HFFc6 (cell line): ENCODE measurements at places on chromosomes 16 and 17.
A peak's percentile ranks its signal among the peaks of the same experiment; 100 is the strongest.

DNA sequence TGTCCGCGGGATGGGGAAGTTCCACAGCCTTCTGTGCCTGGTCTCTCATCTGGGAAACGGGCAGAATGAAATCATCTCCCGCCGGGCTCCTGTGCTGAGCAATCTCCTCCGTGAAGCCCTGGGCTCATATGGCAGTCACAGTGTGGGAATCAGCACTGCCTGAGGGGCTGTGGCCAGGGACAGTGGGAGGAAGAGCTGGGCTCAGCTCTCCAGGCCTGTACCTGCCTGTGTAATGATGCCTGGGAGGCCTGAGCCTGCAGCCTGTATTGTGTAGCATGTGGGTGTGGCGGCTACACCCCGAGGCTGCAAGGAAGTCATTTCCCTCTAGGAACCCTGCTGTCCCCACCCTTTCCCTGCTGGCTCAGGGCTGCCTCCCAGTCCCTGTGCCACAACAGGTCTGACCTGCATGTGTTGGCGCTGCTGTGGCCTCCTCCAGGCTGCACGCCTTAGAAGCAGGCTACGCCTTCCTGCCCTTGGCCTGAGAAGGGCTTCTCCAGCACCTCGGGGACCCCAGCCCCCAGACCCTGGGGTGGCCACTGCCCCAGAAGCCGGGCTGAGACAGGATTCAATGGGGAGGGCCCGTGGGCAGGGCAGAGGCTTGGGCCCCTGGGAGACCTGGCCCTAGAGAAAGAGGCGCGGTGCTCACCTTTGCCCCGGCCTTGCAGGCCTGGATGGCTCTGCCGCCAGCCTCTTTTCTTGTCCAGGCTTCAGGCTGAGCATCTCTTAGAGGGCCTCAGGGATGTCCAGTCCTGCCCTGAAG is 2.1 kb downstream of the ITGB4 start:
- no peak for DNase-seq
- H3K4me1 ChIP-seq = no peaks in the 10 kb centered on the region
- H3K4me3 ChIP-seq = no peak overlapping the region

GRCh38 chr17:62937606-62938005 is 28.4 kb upstream of the TANC2 start:
- H3K36me3 ChIP-seq = peaks cover 12% of the 10 kb centered on the region; the same call in 1 of the 2 replicates
- no peaks in the 10 kb centered on the region for H3K4me1 ChIP-seq
- no peak overlapping the region for H3K4me3 ChIP-seq
- H3K27ac ChIP-seq = no peak overlapping the region
- no peak for DNase-seq

GRCh38 chr16:59369523-59369922 is 635.4 kb upstream of the GOT2 start:
- H3K27ac ChIP-seq = no peak overlapping the region
- no peaks in the 10 kb centered on the region; the same call in 1 of the 2 replicates for H3K27me3 ChIP-seq
- no peak overlapping the region for H3K4me3 ChIP-seq
- H3K36me3 ChIP-seq = no peaks in the 10 kb centered on the region

DNA sequence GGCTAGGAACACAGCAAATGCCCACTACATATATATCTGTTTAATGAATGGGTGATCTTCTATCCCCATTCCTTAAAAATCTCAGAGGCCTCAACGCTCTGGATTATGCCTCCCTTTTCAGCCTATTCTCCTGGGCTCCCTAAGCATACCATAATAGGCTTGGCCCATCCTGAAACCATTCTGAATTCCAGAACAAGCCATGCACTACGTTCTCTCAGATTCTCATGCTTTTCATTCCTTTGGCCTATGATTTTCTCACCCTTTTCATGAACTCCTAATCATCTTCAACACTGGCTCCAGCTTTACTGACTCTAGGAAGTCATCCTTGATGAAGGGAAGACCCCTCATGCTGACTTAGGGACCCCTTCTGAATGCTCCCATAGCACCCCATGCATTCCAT is 71.1 kb downstream of the RPGRIP1L start:
- H3K27ac ChIP-seq = no peak overlapping the region
- 0 out of 2 replicates have a peak, but pooled peaks cover 11% of the 10 kb centered on the region for H3K36me3 ChIP-seq
- no peaks in the 10 kb centered on the region; the same call in 1 of the 2 replicates for H3K27me3 ChIP-seq
- H3K4me1 ChIP-seq = no peaks in the 10 kb centered on the region
- no peak for DNase-seq

- DNase-seq = no peak
- peaks cover 2% of the 10 kb centered on the region; the same call in 1 of the 2 replicates for H3K27me3 ChIP-seq
- H3K27ac ChIP-seq = no peak overlapping the region
- no peak overlapping the region for H3K4me3 ChIP-seq
- H3K4me1 ChIP-seq = no peaks in the 10 kb centered on the region
- peaks cover 3% of the 10 kb centered on the region; the same call in 1 of the 2 replicates for H3K36me3 ChIP-seq
These were observed 140.2 kb downstream of the AATF start for GRCh38 chr17:37088913-37089312.

DNA sequence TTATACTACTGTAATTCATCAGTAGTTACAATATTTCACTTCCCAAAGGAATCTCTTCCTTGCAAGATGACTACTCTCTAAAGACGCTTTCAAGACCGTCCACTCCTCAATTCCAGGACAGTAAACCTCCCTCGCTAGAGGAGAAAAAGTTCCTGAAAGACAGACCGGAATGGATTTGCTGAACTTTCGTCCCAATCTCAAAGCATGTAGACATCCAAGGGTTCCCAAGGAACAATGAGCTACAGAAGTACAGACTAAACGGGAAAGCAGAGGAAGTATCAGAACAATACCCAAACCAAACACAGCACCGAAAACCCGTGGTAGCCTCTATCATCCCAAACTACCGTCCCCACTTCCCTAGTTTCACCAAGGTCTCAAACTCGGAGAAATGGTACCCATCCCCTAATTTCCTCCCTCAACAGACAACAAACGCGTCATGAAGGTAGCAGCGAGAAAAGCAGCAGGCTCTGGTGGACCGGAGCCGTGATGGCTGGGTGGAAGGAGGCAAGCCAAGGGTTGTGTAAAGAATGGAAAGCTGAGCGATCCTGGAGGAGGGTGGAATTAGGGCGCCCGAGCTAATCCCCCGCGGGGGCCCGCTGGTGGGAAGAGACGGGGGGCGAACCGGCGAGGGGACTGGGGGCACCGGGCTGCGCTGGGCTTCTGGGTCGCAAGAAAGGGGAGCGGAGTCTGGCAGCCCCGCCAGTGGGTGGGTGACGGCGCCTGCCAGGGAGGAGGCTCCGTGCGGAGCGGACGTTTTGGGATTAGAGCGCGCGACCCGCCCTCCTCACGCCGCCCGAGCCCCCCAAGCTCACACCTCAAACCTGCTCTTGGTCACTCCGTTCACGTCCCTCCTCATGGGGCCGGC is 647 bp downstream of the FBXL20 start:
- peak overlapping the region; percentile 95 for H3K4me3 ChIP-seq
- 0 out of 2 replicates have a peak, but pooled peaks cover 4% of the 10 kb centered on the region for H3K36me3 ChIP-seq
- no peak for DNase-seq
- peaks cover 51% of the 10 kb centered on the region for H3K4me1 ChIP-seq

- H3K36me3 ChIP-seq = peaks cover 21% of the 10 kb centered on the region
- no peak overlapping the region for H3K27ac ChIP-seq
- peaks cover 2% of the 10 kb centered on the region; the same call in 1 of the 2 replicates for H3K27me3 ChIP-seq
- no peak overlapping the region for H3K4me3 ChIP-seq
- DNase-seq = no peak
These were observed 22.1 kb downstream of the CNTNAP1 start for GRCh38 chr17:42704490-42704836.

DNA sequence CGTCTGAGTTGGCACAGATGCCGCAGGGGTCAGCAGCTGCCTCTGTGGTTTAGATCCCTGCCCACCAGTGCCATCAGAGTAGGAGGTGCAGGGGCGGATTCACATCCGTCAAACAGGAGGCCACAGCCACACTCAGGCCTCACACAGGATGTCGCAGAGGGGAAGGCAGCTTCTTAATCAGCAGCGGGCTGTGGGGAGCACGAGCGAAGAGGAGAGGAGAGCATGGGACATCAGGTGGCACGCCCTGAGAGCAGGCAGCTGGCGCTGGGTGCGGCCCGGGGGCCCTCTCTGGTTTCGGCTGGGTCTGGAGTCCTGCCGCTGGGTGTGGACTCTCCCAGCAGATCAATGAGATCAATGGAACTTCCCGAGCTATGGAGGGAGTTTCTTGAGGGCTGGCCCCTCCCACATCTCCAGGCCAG is 9.6 kb downstream of the LLGL2 start:
- no peak overlapping the region for H3K4me3 ChIP-seq
- H3K36me3 ChIP-seq = no peaks in the 10 kb centered on the region
- no peak for DNase-seq
- no peaks in the 10 kb centered on the region for H3K4me1 ChIP-seq

GRCh38 chr17:62702746-62703260 is 75.3 kb downstream of the MRC2 start:
- H3K27ac ChIP-seq = no peak overlapping the region
- peak overlapping the region; percentile 73 for H3K4me3 ChIP-seq
- peaks cover 46% of the 10 kb centered on the region for H3K4me1 ChIP-seq
- DNase-seq = no peak
- H3K27me3 ChIP-seq = peaks cover 7% of the 10 kb centered on the region

DNA sequence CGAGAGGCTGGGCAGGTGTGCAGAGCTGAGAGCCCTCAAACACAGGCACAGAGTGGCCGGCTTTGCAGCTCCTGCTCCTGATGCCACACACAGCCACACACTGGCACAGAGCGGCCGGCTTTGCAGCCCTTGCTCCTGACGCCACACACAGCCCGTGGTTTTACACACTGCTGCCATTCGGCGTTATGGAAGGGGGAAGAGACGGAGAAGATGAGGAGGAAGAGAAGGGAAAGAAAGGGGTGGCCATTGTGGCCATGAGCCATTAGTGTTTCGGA is 26.8 kb downstream of the WSCD1 start:
- H3K36me3 ChIP-seq = no peaks in the 10 kb centered on the region
- H3K27me3 ChIP-seq = peaks cover 21% of the 10 kb centered on the region
- H3K4me1 ChIP-seq = no peaks in the 10 kb centered on the region
- DNase-seq = no peak
- H3K4me3 ChIP-seq = no peak overlapping the region
- H3K27ac ChIP-seq = no peak overlapping the region

DNA sequence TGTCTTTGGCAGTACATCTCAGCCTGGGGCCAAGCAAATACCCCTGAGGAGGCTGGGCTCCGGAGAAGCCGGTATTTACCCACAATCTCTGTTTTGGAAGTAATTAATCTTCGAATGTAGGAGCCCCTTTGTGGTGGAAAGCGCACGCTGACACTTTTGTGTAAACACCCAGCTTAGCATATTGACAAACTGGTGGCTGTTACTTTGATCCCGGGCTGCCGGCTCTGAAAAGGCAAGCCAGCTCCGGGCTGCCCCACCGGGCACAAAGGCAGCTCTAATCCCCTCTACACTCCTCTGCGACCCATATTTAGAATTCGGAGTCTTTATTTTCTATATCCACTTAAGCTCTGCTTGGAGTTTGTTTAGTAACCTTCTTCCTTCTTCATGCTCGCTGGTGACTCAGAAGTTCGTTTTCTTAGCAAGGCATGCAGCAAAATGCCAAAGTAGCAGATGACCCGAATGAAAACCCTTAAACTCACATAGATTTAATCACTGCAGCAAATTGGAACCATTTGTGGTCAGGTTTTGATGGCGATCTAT is 144.0 kb upstream of the IRX3 start:
- peaks cover 46% of the 10 kb centered on the region for H3K4me1 ChIP-seq
- H3K27me3 ChIP-seq = peaks cover 3% of the 10 kb centered on the region
- DNase-seq = peak; percentile 87
- peak overlapping the region; percentile 96 for H3K27ac ChIP-seq
- peak overlapping the region; percentile 85 for H3K4me3 ChIP-seq

DNA sequence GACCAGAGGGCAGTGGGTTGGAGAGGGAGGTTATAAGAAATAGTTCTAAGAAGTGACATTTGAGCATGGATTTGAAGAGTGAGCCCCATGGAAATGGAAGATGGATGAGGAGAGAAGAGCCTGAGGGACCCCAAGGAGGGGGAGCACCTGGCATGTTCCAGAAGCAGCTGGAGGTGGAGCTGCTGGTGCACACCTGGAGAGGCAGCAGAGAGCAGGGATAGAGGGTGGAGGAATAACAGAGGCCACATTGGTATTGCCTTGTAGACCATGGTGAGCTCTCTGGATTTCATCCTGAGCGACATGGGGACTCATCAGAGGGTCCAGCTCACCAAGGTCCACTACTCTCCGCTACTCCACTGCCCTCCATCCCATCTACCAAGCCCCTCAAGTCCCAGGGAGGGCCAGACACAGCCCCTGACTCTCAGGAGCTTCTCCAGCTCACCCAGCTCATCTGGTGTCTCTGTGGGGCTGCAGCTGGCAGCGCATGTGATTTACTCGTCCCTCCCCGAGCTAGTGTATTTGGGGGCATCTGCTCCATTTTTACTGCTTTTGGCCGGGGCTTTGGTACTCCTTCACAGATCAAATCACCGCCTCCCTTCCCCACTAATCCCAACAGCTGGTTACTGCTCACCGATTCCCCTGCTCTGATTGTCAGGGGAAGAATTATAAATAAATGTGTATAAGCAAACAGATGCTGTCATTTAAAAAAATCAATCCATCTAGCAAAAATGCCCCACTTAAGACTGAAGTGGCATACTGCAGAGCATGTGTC is 22.1 kb upstream of the KDM8 start:
- no peak for DNase-seq
- no peak overlapping the region for H3K4me3 ChIP-seq
- H3K27me3 ChIP-seq = peaks cover 9% of the 10 kb centered on the region
- no peak overlapping the region for H3K27ac ChIP-seq
- H3K4me1 ChIP-seq = peaks cover 30% of the 10 kb centered on the region

GRCh38 chr17:17342242-17342945 is 39.2 kb downstream of the NT5M start:
- H3K4me3 ChIP-seq = no peak overlapping the region
- no peaks in the 10 kb centered on the region for H3K36me3 ChIP-seq
- no peak for DNase-seq
- H3K4me1 ChIP-seq = no peaks in the 10 kb centered on the region
- peaks cover 11% of the 10 kb centered on the region for H3K27me3 ChIP-seq
- H3K27ac ChIP-seq = no peak overlapping the region

GRCh38 chr16:66128371-66128770 is 238.1 kb upstream of the CDH5 start:
- H3K4me3 ChIP-seq = no peak overlapping the region
- peaks cover 38% of the 10 kb centered on the region for H3K4me1 ChIP-seq
- H3K27ac ChIP-seq = no peak overlapping the region

DNA sequence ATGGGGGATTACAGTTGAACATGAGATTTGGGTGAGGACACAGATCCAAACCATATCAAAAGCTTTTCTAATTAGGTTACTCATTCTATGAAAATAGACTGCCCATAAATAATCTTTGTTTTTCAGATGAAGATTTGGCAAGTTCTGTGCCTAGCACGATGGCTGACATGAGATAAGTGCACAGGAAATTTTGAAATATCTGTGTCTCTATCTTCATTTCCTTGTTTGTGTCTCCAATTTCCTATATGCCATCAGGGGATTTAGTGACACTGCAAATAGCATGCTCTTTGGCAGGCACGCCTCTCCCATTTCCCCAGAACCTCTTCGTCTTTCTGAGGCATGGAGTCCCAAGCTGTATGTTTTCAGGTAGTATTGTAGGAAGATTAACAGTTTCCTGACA is 544.6 kb downstream of the CDH13 start:
- no peak for DNase-seq
- no peaks in the 10 kb centered on the region for H3K27me3 ChIP-seq
- H3K4me1 ChIP-seq = no peaks in the 10 kb centered on the region
- no peak overlapping the region for H3K27ac ChIP-seq
